Kidney (tissue), 22 donors: ENCODE measurements at places on chromosomes 13 and 19. TPM values are rescaled to one million over a fixed set of nuclear protein-coding genes. Genes with fewer than 3 reads are reported as not detected.

ZNF559 gene
- 28.5 TPM for total RNA-seq

GRCh38 chr19:18736415-18737336, 53.2 kb downstream of the CRTC1 start:
- peak; percentile 85 for DNase-seq

DNA sequence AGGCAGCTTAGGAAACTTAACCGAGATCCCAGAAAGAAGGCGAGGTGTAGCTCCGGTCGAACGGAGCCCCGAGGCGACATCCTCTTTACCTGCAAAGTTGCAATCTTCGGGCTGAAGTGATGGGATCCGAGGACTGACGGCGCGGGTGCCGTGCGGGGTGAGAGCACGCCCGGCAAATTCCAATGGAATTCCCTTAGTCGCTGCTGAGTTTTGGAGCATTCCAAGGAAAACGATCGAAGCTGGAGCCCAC, 141 bp downstream of the TRPC4 start:
- no peak for DNase-seq

SLC15A1 gene
- 10.2 TPM for total RNA-seq

DNA sequence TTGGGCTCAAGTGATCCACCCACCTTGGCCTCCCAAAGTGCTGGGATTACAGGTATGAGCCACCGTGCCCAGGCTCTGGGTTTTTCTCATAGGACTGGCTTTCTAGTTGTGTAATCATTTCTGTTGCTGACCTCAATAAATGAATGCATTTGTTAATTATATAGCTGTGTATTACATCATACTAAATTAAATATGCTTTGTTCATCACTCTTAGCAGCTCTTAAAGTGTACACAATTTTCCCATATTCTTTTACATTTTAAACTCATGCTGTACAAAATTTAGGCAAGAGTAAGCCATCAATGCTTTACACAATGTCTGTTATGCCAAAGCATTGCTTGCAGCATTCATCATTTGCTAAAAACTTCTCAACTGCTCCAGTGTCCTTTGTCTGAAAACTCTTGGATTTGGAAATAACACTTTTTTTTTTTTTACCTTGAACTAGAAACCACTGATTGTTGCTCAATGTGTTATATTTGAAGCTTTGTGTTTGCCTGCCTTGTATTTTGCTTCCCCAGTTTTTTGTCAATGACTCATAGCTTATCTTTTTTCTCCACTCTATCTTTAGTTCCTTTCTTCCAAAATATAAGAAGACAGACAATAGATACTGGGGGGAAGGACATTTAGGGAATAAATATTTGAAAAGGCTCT, 31.4 kb downstream of the CCDC122 start:
- DNase-seq = no peak

DNA sequence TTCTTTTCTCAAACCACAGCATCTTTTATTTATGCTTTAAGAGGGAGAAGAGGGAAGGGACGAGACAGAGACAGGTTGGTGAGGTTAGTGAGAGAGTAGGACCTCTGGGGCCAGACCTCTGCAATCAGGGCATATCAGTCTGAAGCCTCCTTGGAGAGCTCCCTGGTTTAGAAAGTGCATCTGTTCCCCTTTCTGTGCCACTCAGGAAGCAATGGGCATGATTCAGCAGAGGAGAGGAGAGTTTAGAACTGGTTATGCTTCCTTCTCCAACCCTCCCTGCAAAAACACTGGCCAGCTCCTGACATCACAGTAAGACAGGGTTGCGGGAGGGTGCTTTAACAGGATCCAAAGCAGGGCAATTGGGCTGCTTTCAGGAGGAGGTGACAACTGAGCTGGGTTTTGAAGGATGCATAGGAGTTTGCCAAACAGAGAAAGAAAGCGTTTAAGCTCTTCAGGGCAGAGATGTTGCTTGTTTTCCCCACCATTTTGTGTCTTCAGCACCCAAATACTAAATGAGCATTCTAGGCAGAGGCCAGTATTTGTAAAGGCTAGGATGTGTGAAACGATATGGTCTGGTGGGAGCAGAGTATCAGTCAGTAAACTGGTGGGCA, 33.1 kb downstream of the CERS4 start:
- DNase-seq = no peak

PRODH2 gene
- total RNA-seq = 9.0 TPM

DNA sequence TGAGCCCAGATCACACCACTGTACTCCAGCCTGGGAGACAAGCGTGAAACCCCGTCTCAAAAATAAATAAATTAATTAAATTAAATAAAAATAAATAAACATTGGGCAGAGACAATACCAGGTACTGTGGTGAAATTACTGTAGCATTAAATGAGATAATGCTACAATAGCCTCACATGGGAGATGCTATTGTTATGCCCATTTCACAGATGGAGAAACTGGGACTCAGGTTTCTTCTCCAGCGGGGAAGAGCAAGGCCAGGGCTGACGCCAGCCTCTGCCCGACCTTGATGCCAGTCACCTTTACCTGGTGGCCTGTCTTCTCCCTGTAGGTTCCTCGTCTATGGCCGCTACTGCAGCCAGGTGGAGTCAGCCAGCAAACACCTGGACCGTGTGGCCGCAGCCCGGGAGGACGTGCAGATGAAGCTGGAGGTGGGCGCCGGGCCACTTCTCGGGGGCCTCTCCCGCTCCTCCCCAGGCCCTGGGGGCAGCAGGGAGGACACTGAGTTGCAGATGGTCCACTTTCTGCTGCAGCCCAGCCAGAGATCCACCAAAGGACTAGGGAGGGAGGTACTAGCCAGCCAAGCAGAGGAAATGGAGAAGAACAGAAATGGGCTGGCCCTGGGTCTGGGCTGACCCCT, 53.9 kb downstream of the VAV1 start:
- no peak for DNase-seq

DNA sequence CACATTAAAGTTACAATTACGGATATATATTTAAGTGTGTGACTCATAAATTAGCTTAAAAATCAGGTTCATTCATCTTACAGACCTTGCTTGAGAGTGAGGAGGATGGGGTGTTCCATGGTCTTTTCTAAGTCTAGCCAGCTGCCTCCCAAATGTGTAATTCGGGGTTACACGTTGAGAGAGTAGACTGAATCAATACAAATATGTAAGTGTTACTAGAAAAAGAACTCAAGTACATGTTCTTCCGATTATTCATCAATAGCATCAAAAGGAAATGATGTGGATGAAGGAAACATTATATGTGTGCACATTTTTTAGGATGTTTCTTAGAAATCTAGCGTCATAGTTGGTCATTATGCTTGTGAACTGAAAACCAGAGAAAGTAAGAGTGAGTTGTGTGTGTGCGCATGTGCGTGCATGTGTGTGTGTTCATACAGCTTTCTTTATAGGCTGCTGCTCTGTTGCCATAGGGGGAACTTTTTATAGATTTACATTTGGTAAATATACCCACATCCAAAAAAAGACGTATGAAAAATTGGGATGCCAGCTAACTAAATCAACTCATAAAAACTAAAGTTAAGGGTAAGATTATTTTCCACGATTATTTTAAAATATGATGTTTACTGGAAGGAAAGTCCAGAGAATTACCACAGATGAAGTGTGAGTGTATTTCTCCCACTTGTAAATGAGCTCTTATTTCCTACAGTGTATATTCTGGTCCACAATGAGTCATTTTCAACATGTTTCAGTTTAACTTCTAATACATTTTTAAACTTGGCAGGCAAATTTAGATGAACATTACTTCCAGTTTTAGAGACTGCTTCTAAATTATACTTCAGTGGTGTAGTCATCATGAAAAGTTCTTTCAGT, 82.4 kb downstream of the PIBF1 start:
- DNase-seq = no peak

- DNase-seq = no peak
Measured at GRCh38 chr13:86882835-86883234, 788.3 kb upstream of the SLITRK5 start.
